RPMI8226 (cell line): ENCODE measurements at places on chromosomes 2 and 18.

GRCh38 chr18:45935591-45936335 is 31.4 kb downstream of the EPG5 start:
- DNase-seq, result no peak

GRCh38 chr18:48775372-48776155 is 175.2 kb downstream of the SMAD7 start:
- peak; percentile 97 for DNase-seq

DNA sequence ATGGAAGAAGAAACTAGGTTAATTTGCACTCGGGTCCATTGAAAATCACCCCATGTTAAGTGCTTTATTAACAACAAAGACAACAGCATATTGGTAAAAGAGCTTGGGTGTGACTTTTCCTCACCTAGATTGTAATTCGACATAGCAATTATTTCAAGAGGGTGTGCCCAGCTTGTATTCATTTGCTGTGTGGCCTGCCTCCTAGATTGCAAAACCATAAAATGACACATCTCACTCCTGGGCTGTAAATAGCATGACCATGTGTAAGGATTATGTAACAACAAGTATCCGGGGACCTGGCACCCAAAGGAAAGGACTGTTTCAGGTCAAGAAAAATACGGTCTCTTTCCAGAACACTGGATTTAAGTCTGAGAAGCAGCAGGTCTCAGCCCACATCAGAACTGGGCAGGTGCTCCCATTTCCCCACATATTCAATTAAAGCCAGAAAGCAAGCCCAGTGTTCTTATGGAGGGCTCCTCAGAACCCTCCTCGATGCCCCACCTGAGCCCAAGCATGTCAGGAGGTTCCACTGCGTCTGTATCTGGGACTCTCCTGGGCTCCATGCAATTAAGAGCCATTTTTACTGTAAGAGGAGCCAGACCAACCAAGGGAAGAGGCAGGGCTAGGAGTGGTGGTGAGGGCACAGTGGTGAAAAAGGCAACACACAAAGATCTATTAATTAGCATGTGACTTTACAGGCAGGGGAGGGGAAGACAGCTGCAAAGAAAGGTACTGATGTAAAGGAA is 39.2 kb downstream of the MREG start:
- DNase-seq, result no peak

GRCh38 chr18:51425475-51425874 is 228.0 kb upstream of the MEX3C start:
- DNase-seq, result no peak

DNA sequence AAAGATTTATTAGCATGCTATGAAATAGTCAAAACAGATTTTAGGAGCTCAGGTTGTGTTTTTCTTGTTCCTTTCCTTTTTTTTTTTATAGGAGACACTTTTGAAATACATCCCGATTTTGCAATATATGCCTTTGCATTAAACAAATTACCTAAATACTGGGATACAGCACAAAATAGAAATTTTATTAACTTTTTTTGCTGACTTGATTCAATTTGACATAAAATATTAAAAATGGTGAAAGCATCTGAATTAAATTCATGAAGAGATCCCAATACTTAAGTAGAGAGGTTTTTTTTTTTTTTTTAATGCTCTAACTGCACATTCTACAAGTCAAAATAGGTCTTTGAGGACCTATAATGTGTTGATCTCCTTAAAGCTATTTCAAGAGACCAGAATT is 939.5 kb upstream of the CHAC2 start:
- no peak for DNase-seq

- DNase-seq, result no peak
Measured at GRCh38 chr2:71474116-71474743, 20.9 kb downstream of the DYSF start.

DNA sequence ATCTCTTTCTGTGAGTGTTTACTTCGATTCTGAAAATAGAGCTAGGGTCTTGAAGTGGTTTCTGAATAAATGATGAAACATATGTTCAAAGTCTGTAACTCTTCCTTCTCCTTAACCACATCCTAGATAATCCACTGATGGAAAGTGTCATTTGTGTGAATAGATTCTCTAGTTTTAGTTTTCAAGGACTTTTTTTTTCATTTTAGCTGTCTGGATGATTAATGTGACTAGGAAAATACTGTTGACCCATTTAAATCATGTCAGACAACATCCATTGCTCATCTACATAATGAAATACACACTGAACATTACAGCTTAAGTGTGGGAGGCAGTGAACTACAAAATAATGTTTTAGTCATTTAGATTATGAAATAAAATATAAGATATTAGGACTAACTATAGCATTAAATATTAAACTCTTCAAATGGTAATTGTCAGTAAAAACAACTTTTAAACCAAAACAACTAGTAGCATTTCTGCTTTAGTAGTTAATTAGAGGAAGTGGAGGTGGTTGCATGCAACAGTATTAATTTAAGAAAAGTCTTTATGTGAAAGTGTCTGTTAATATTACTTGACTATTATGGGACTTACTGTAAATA is 39.1 kb upstream of the DLX1 start:
- DNase-seq, result no peak

DNA sequence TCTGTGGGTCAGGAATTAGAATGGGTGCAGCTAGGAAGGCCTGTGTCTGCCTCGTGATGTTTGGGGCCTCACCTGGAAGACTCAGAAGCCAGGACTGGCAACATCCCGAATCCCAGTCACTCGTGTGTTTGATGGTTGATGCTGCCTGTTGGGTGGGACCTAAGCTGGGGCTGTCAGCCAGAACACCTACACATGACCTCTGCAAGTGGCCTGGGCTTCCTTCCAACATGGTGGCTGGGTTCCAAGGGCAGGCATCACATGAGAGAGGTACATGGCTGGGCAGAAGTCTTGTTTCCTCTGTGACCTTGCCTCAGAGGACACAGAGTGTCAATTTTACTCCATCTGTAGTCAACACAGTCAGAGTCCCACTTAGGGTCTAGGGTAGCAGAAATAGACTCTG is 177.8 kb downstream of the GBX2 start:
- peak; percentile 5 for DNase-seq

DNA sequence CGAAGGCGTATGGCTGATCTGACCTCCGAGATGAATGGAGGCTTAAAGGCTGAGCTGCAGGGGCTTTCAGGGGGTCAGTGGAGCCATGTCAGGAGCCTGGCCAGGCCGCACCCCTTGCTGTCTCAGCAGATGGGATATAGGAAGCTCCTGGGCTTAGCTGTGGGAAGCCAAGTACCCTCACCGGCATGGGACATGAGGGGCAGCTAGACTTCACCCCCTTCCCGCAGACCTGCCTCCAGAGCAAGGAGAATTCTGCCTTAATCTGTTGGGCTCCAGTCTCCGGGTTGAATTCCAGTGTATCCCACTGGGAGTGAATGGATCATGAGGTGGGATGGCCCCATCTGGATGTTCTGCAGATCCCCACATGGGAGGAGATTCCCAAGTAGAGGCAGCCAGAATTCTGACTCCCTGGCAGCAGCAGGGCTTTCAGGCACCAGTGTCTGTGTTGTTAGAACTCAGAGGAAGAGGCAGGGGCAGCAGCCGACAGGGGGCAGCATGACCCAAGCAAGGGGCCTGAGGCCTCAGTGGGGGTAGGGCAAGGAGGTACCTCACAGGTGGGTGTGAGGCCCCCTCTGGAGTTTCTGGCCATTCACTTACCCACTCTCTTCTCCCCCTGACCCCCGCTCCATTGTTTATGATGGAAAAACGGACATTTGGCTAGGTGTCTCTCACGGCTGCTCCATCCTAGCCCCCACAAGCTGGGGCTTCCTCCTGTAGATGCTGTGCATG is 19.1 kb downstream of the CAPG start:
- DNase-seq, result peak; percentile 71

- no peak for DNase-seq
Measured at GRCh38 chr2:66426244-66427111, 8.4 kb upstream of the MEIS1 start.
